ENCODE measurements at places on chromosomes 4 and X.

DNA sequence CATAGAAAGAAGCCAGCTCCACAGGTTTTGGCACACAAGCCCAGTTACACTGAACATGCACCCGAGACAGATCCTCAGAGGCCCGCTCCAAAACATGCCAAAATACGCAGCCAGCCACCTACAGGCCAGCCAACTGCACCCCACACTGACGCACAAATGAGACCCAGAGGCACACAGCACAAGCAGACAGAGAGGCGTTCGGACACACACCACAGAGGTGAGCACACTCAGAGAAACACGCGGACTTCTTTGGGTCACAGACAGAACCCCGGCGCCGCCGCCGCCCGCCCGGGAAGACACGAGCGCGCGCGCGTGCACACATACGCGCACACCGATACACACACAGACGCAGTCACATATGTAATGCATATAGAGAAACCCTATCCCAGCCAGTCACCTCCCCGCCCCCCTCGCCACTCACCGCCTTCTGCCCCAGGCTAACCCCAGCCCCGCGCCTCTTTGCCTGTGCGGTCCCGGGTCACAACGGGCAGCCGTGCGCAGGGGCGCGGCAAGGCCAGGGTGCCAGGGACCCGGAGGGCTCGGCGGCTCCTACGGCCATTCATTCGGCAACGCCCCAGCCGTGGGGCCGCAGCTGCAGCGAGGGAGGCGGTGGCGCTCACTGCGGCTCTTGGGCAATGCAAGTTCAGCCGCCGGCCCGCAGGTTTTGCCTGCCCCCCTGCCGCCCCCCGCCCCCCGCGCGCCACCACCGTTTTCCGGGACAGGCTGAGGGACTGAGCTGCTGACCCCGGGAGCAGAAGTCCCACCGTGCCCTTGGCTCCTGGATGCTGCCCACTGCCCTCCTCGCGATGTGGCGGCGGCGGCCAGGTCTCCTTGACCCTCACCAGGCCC, 553 bp downstream of the SEPTIN6 start:
- DNase-seq, result peak; percentile 72

DNA sequence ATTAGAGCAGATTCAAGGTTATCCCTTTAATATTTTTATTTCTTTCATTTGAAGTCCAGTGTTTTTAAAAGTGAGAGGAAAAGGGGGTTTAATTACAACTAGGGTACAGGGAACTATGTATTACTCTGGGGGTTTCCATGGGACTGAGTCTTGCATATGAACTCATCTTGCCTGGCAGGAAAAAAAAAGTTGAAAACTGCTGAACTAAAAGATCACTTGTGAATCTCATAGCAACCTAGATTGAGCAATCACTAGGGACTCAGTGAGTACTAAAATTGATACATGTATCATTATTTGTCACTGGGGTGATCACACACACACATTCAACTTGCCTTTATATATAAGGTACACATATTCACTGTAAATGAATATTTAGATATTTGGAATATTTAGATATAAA, 180.7 kb upstream of the SFRP2 start:
- DNase-seq, result no peak

GRCh38 chr4:184237612-184238011, 19.9 kb upstream of the ENPP6 start:
- peak; percentile 86 for DNase-seq

DNA sequence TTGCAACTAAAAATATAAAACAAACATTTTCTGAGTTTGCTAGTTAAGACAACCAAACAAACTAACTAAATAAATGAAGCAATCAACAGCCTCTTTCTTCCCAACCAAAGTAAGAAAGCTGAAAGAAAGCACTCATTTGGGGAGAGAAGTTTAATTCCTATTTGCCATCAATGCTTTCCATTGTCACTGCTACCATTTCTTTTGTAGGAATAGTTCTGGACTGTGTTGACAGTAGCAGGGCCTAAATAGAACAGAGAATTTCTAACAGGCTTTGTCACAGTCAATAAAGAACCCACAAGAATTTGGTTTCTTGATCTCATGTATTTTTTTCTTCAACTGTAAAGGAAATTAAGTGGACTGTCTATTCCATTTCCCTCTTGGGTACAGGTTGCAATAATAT, 1886.4 kb upstream of the TENM3 start:
- no peak for DNase-seq

DNA sequence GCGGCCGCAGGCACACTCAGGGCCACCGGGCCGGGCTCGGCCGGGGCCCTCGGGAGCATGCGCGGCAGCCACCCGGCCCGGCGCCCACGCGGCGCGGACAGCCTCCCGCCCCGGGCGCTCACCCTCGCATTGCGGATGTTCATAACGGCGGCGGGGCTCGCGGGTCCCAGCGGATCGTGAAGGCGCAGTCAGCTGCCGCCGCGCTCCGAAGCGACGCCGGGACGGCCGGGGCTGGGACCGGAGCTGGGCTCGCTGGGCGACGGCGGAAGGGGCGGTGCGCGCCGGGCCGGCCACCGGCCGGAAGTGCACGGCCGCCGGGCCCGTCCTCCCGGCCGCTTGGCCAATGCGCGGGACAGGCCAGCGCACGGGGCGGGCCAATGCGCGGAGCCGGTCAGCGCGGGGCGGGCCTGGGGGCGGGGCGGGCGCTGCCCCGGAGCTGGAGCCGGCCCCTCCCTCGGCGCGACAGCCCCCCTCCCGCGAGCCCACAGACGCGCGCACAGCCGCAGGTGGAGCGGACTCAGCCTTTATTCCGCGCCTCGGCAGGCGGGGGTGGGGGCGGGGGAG, at the start of gene NAA10:
NAA10 (minus strand) TSS at position 276 of the 564 bp plus-strand sequence; CDS start at position 143, 133 bp downstream.
- DNase-seq, result peak; percentile 77

DNA sequence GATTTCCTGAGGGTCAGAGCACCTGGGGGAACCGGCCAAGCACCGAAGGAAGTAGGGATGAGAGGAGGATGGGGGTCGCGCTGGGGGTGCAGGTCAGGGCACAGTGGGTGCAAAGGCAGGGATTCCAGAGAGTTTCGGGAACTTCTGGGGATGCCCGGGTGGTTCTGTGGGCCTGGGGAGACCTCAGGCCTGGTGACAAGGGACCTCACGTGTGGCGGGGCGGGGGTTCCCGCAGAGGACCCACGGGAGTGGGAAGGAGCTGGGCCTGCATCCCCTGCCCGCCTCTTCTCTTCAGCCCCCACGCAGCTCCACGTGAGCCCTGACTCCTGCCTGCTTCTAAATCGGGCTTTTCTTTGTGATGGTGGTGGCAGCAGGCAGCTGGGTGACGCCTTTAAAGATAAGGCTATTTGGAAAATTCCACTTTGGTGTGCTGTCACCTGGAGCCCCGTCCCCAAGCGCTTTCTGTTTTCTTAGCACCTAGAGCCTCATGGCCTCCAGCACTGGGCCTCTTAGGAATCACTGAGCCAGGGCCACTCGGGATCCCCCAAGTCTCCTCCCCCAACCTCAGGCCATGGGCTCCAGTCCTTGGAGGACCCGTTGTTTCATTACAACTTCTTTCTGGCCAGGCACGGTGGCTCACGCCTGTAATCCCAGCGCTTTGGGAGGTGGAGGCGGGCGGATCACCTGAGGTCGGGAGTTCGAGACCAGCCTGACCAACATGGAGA, 7.1 kb upstream of the TBC1D14 start:
- no peak for DNase-seq

DNA sequence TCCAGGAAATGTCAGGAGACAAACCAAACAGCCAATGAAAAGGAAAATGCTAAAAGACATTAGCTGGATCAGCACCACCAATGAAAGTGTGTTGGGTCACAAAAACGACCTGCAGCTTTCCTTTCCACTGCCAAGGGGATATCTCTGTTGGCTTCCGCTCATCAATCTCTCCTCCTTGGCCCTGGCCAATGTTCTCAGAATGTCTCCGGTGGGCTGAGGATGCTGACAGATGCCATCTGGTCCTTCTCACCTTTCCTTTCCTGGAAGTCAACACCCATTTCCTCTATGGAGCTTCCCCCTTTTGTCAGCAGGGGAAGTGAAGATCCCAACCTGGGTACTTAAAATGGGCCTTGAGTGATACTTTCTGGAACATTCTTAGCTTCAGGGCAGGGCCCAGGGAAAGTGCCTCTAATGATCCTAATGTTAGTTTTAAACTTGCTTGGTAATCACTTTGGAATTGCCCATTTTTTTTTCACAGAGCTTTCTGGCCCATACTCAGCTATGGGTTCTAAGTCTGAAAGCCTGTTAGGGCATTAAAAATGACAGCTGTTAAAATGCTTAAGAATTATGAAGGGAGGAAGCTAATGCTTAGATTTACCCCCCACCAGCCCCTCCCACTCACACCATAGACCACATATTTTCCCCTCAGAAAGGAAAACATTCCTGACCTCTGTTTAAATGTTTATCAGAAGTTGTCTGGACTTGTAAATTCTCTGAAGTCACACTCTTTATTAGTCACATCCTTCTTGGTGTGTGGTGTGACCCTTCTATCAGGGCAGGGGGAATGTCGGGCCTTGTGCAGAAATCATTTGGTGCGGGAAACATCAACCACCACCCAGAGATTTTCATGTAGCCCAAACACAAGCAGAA, 29.2 kb downstream of the IGFBP7 start:
- DNase-seq, result no peak

DNA sequence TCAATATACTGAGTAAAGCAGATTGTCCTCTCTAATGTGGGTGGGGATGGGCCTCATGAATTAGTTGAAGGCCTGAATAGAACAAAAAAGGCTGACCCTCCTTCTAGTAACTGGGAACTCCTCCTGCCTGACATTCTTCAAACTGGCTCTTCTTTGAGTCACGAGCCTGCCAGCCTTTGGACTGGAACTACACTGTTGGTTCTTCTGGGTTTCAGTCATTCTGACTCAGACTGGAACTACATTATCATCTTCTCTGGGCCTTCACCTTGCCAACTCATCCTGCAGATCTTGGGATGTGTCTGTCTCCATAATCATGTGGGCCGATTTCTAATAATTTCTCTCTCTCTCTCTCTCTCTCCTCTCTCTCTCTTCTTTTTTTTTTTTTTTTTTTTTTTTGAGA, 26.9 kb upstream of the CT47C1 start:
- DNase-seq, result peak; percentile 43

DNA sequence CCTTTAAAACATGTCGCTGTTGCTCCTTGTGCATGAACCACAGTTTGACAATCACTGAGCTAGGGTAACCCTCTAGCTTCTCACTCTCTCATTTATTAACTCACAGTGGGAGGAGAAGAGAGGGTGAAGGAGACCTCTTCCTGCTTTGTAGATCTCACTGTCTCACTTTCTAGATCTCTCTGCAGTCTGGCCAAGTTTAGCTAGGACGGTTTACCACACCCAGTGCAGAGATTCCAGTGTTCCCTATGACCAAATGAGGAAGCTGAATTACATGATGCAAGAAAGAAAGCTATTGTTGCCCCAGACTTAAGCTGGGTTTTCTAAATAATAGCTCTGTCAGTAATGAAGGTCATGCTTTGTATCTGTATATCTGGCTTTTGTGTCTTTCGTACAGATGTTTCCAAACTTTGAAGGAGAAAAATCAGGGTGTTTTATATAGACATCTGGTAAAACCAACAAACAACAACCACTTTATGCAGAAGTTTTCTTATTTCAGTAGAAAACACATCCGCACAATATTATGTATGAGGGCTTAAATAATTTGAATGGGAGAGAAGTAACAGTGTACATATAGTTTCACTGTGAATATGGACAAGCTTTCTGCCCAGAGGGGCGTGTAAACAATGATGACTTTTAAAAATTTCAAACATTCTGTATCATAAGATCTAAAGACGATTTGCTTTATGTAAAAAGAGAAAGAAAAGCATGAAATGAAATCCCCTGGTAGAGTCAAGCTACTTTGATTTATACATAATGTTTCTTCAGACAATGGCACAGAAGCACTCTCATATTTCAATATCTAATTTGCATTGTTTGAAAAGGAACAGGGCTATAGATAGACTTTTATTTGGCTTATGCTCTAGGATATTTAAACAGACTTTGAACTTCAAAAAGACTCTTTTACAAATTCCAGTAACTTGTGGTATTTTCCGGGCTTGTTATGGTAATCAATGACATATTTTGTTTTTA, 582.3 kb downstream of the FSTL5 start:
- no peak for DNase-seq

DNA sequence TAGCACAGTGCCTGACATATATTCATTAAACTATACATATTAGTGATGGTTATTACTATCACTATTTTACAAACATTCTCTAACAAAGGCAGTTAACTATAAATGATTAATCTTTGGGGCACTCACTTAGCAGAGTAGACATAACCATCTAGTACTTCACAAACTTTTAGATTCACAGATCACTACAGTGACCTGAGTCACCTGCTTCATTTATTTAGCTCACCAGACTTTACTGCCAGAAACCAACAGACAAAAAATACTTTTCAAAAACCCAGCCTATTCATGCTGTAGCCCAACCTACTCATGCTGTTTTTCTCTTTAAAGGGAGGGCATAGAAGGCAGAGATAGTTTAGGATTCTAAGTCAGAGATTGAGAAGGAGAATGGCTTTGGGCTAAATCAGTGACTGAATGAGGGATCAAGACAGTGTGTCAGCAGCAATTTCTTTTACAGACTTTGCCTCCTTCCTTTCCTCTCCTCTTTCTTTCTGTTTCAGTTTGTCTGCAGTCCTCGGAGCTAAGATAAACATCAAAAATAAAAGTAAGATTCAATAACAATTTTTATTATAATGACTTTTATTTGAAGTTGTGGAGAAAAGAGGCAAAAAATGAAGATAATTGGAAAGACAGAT, 34.7 kb upstream of the PDE5A start:
- no peak for DNase-seq

- no peak for DNase-seq
Measured at GRCh38 chr4:126071346-126072333, 756.9 kb downstream of the FAT4 start.

- no peak for DNase-seq
Measured at GRCh38 chr4:106830879-106831278, 205.2 kb downstream of the DKK2 start.

DNA sequence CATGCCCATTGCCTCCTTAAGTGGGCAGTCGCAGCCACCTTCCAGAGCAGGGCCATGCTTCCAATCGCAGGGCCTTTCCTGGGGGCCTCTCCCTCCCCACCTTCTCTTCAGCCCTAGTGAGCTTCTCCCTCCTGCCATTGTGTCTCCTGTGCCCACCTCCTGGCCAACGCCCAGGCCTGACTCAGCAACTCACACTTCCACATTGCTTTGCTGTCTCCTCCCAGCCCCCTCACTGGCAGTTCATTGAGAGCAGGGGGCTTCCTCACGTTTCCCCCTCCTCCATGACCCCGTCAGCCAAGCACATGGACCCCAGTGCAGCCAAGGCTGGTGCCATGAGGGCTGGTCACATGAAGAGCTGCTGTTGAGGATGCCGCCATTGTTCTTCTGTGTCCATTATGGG, 25.9 kb downstream of the HTRA3 start:
- DNase-seq, result no peak

- no peak for DNase-seq
Measured at GRCh38 chr4:53919535-53919934, 144.9 kb downstream of the CHIC2 start.
